ENCODE measurements at places on chromosomes 5 and 9.

DNA sequence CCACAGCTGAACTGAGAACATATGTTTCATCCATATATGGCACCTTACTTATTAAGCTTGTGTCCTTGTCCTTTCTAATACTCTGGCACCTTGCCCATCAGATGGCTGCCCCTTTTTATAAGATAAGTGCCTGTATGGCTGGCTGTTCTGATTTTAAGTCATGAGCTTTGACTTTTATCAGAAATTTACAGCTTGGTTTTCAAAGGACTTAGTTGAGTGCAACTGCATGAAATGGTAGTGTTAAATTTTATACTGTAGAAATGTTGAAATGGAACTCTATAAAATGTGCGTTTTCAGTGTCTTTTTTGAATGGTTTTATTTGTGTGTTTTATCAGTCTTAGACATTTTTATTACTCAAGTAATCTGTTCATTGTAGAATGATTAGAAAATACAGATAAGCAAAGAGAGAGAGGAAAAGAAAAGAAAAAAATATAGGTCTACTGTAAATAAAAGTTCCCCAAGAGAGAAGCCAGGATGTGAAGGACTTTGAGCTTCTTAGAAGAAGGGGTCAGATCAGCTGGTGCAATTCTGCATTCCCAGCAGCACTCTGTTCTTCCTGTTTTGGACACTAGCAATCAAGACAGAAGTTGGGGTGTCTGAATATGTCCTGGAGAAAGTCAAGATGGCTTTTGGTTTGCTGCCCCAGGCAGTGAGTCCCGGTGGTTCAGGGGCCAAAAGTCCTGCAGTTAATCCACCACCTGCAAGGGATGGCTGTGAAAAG, 38.9 kb downstream of the ARHGAP26 start:
- DNase-seq: peak; percentile 19

GRCh38 chr9:114156657-114157421, 1.5 kb downstream of the COL27A1 start:
- DNase-seq: no peak

DNA sequence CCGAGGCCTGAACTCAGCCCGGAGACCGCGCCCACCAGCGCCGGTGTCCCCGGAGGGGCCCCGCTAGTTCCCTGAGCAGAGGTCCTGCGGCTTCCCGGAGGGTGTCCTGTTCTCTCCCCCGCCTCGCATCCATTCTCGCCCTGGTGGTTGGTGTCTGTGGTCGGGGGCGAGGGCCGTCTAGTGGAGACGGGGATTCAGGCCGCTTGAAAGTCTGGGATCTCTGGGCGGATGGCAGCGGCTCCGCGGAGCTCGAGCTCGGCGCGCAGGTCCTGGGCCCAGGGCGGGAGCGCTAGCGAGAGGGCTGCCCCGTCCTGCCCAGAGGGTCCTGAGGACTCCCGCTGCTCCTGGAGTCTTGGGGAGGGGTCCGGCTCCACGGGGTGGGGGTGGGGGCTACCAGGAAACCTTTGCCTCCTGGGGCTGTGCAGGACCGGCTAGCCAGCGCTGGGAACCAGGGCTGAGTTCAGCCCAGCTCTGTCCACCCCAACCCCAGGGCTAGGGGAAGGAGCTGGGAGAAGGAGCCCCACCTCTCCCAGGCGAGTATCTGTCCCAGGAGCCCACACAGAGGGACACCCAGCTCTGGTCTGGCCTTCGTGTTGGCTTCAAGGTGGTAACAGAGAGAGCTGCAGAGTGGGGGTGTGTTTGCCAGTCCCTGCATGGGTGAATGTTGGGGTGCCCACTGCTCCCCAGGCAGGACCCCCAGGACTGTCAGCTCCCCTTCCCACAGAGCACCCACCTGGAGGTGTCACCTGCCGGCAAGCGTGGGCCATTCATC, 4.0 kb downstream of the TOR4A start:
- DNase-seq: no peak

DNA sequence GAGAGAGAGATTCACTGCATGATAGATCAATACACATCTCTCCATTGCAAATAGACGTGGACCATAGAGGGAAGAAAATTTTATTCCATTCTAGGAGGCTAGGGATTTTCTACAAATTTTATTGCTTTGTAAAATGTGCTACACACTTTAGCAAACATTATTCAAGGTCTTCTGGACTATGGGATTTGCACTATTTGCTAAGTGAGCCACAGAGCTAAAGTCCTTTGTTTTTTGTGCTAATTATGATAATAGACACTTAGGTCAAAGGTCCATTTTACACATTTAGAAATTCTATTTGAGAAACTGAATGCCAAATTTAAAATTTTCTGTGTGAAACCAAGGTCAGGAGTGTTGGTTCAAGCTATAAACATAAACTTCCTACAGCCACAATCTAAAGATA, 672.3 kb downstream of the LRRC70 start:
- DNase-seq: no peak

DNA sequence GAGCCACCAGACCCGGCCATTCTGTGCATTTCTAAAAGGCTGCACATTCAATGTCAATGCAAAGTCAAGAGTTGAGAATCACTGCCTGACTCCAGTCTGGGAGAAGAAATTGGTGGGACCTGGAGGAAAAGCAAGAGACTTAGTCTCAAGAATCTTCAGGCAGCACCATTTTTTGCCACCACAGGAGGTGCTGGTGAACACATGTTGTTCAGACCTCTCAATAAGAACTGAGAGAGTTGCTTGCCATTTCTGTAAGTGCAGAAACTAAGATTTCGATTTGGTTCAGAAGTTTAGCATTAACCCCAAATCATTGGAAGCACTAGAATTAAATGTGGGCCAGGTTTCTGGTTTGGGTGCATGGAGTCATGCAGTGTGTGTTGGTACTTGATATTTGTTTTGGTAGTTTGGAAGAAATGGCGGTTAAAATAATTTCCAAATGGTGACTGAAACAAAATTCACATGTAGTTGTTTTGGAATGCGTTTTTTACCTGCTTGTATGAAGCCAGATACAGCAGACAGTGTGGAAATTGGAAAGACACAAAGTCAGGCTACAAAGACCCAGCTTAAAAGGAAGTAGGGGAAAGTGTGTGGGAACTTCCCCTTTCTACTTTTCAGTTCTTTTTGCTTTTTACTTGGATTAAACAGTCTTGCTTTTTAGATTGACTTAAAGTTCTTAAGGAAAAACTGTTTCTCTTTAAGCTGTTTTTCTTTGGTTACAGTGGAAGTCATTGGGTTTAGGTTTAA, 20.4 kb downstream of the PDE8B start:
- no peak for DNase-seq

DNA sequence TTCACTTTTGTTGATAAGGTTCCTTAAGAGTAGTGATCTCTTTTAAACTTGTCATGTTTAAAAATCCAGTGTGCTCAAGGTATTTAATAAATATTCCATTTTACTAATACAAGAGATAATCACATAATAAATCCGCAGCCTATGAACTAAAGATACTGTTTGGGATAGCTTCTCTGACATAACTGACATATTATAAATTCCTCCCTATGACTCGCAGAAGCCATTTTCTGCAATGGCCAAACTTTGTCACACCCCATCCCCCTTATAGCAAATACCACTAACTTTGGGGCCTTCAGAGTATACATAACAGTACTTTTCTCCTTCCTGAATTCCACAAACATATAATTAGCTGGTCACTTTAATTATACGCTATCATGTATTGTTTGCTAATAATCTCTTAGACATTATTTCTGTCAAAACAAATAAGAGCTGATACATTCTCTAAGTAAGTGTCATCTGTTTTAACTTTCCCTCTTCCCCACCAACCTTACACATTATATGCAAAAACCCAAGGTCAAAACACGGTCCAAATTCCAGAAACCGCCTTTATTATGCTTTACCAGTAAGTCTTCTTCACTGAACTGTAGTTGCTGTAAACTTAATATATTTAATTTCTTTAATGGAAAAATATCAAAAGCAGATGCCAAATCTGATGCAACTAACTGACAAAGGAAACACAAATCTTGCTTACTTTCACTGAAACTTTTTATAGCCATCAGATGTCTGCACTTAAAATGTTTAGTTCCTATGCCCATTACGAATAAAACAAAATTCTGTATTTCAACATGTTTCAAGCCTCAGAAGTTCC, 971 bp downstream of the TMEM267 start:
- DNase-seq: no peak

DNA sequence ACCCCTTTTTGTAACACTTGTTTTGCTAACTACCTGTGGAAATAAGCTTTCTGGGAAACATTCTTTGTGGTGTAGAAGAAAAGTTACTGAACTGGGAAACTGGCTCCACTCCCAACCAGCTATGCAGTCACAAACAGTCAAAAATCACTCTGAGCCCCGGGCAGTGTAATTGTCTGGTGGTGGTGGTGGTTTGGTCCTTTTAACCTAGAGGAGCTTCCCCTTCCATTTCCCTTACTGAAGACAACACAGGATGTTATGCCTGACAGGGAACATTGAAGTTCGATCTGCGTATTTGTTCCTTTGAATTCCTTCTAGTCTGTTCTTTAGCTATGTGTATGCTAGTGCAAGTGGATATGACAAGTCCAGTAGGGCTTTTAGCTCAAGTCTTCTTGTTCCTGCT, 56.8 kb upstream of the TBCA start:
- no peak for DNase-seq

DNA sequence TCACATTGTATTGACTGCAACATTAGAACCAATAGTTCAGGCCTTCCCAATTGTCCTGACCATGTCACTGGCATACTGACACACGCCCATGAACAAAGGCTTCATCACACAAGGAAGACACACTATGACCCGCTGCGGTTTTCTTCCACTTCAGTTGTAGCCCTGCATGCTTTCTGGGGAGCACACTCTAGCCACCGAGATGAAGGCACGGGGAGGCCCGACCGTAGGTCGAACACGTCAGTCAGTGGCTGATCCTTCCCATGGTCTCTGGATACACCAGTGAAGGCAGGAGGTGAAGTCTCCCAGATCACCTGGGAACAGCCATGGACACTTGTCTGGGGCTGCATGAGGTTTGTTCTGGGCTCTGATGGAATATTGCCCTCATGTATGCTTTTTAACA, 224.7 kb downstream of the FSTL4 start:
- DNase-seq: no peak

- DNase-seq: no peak
Observed at GRCh38 chr9:13898957-13899356, 415.0 kb downstream of the NFIB start.

DNA sequence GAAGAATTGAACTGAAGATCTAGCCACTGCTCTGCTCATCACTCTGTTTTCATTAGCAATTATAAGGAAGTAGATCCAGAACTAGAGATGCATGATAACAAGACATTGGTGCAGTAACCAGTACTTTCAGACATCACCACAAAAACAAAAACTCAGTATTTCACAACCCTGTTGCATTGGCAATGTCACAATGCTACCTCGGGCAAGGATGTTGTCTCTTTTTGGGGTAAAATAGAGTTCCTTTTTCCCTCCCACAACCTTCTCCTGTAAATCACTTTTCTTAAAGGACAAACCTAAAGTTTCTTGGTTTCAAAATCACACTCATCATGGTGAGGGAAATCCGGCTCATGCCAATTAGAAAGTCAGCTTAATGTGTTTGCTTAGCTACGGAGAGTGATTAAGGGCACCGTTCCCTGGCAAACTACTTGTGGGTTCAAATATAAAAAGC, 420.1 kb upstream of the MEF2C start:
- DNase-seq: no peak

DNA sequence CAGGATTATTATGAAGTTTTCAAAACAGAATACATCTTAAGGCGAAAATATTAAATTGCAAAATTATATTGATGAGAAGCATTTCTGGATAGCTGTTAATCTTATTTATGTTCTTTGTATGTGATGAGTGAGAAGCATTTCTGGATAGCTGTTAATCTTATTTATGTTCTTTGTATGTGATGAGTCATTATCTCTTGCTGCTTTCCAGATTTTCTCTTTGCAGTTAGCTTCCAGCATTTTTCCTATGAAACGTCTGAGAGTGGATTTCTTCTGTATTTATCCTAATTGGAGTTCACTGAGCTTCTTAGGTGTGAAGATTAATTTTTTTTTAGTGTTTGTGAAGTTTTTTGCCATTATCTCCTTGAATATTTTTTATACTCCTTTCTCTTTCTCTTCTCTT, 8.2 kb downstream of the TMEM232 start:
- no peak for DNase-seq
